ENCODE measurements at places on chromosomes 16 and 17.

DNA sequence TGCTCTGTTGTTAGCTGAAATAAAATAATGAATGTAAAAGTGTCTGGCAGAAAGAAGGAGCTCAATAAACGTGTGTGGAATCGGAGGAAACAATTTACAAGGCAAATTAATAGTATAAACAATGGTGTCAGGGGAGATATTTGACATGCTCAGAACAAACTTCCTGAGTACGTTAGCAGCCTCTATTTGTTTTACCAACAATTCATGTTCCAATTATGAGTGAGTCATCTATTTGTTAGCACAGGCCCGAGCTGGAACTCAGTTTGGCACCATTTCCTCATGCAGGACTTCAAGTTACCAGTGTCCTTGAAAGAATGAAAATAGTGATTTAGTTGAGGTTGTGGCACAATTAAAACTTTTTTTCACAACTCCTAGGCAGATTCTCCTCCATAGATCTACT is 9.1 kb downstream of the ASIC2 start:
- DNase-seq: peak; percentile 36

GRCh38 chr16:79980650-79981521 is 380.3 kb upstream of the MAF start:
- no peak for DNase-seq

DNA sequence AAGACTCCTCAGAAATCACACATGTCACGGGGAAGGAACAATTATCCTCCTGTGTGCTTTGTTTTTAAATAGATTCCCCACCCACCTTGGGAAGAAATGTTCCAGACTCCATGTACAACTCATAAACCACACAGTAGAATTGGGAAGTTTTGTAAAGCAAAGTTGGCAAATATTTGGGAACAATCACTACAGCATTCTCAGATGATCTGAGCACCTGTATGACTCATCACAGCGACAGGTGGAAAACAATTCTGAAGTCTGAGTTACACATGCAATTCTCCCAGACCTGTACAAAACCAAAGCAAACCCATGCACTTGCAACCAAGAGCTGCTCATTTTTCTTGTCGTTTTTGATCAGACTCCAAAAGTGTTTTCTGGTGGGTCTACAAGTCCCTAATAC is 14.4 kb upstream of the MYLK3 start:
- DNase-seq: no peak

DNA sequence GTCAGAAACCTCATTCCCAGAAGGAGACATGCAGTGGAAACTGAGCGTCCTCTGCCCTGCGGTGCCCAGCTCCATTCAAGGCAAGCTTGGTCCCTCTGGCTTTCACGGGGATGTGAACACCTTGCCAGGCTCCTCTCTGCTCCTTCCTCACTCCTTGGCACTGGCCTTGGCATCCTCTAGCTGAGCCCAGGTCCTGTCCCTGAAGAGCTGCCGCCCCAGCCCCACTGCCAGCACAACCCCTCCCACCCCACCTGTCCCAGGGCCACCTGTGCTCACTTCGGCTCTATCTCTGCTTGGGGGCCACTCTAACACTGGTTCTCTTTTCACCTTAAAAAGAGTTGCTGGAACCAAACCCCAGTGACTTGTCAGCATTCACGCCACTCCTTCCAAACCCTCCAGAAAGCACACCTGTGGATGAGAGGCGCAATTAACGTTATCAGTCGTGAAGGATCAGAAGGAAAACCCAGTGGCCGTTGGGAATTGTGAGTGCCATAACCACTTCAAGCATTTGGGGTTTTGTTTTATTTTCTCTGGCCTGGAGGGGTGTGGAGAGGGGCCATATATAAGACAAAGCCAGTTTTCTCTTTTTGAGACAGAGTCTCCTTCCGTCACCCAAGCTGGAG is 103.7 kb downstream of the AXIN2 start:
- DNase-seq: no peak

DNA sequence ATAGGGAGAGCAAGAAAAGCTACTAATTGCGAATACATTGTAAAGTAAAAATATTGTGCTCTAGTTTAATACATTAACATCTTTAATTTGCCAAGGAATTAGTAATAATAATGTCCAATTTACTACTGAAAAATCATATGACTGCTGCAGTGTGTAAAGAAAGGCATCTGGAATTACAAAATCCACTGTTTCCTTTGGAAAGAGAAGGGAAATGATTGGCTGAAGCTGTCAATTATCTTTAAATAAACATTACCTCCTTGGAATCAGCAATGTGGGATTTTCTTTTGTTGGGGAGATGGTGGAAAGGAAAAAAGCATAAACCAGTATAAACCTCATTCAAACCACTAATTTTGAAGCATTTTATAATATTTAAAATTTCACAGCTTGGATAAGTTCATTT is 276.0 kb downstream of the MAP2K6 start:
- DNase-seq: no peak

DNA sequence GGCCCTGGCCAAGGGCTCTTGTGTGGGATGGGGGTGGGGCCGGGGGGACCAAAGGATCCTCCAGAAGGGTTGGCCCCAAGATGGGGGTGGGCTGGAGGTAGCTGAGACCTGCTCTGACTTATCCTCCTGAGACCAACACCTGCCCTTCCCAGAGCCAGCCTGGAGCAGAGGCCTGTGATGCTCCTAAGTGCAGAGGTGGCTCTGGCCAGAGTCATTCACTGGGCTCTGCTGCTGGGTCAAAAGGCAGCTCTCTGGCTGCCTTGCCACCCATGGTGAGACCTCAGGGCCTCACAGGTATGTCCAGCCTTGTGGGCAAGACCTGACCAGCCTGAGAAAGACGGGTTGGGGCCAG is 393 bp downstream of the SERPINF2 start:
- no peak for DNase-seq

DNA sequence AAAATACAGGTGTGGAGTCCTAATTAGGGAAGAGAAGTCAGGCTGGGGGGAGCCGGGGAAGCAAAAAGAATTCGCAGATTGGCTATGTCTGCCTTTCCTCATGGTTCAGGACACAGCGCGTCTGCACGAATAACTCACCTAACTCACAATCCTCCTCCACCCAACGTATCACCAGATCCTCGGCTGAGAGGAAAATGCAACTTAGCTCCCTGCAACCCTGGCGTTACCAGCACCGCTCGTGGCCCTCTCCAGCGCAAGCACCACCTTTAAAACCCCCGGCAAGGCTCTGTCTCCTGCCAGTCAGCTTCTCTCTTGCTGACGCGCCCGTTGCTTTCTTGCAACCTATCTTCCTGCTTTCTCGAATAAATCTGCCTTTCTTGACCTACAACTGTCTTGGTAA is 49.8 kb upstream of the METRNL start:
- no peak for DNase-seq

Measured in left cardiac atrium (tissue), 4 donors.